Inflammatory macrophage treated with lipopolysaccharide for 1 hour (primary cell): ENCODE measurements at places on chromosomes 5 and 9.

DNA sequence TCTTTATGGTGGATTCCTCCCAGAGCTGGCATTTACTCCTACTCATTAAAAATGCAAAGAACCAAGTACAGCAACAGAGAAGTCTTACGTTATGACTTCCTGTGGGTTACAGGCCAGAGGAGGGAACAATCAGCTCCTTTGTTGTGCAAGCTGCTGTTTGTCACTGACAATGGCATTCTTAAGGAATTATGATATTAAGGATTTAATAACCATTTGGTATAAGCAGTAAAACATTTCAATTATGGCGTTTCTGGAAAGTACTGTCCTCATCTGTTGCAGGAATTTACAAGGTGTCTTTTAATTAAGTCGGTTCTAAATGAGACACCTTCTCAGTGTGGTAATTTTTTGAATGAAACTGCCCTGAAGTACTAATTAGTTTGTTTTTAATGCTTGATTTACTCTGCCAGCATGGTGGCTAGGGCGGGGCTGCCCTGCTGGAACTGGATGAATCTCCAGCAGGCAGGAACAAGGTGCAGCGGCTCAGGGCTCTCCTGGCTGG lies 49.1 kb upstream of the VDAC1 start:
- DNase-seq: peak; percentile 58

GRCh38 chr9:72271613-72272478 lies 93.2 kb downstream of the ZFAND5 start:
- DNase-seq: no peak

DNA sequence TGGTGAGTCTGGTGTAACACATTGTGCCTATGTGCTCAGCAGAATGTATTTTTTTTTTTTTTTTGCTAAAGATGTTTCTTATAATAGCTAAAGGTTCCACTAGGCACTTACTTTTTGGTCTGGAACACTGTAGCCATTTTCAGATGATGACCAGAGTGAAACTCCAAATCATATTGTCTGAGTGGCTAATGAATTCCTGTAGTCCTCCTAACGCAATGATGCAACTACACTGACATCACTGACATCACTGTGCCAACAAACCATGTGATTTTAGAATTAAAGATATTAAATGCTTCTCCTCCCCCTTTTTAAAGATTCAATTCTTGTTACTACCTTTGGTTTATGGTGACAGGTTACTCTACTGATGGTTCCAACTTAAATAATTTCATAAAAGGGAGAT lies 28.8 kb downstream of the JAKMIP2 start:
- no peak for DNase-seq

GRCh38 chr5:54610197-54610944 lies 92.8 kb downstream of the SNX18 start:
- DNase-seq: peak; percentile 72

DNA sequence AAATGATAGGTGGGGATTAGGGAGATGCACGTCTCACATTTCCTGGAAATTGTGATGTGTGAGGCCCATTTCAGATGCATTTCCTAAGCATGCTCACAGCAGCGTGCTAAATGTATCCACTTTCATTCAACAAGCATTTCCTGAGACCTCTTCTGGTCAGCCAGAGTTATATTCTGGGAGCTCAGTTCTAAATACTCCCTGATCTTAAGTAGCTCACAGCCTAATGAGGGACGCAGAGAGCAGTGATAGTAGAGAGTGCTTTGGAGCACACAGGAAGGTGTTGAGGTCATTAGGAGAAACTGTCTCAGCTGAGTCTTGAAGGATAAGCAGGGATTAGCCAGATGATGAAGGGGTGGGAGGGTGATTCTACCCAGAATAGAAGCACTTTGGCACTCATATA lies 46.2 kb upstream of the FSD1L start:
- no peak for DNase-seq

DNA sequence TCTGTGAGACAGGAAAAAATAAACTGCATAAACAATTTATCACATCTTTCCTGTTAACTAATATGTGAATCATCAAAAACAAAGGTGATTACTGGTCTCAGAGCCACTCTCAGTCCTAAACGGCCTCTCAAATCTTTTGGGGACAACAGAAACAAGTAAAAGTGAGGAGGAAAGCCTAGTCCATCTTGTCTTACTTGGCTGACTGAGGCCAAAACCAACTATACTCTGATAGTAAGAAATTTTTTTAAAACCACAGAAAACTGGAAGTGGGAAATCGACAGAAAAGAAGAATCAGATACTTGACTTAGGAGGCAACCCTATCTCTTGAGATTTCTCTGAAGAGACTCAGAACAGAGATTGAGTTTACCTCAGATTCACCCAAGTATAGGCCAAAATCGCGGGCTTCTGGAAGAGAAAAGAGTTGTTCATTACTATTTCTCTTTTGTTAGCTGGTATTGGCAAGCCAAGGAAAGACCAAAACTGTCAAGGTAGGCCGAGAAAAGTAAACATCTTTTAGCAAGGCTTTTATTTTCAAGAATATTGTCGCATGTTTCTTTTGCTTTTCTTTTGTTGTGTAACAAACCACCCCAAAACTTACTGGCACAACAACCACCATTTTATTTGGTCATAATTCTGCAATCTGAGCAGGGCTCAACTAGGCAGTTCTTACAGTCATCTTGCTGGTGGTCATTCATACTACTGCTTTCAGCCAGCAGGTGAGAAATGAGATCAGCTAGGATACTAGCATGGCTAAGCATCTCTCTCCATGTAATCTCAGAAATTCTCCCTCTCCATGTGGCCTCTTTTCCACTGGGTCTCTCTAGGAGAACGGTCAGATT lies 46.1 kb downstream of the RFX3 start:
- DNase-seq: no peak

GRCh38 chr9:95268681-95269080 lies 48.8 kb downstream of the FANCC start:
- no peak for DNase-seq

- peak; percentile 74 for DNase-seq
Observed at GRCh38 chr5:142145106-142145900, 36.7 kb downstream of the NDFIP1 start.

DNA sequence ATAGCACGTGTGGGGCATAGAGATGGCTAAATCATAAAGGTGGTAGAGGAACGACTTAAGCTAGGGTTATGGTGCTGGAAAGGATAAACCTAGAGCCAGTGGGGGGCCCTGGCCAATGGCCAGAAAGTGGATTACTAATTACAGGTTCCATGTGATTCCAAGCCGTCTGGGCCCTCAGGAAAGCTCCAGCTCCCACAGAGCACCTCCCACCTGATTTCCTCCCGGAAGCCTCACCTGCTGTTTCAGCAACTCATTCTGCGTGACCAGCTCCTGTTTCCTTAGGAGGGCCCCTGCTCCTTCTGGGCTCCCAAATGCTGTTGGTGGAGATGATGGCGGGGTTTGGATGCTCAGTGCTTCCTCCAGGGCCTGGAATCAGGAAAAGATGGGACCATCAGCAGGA lies 16.2 kb downstream of the GPX3 start:
- DNase-seq: no peak

DNA sequence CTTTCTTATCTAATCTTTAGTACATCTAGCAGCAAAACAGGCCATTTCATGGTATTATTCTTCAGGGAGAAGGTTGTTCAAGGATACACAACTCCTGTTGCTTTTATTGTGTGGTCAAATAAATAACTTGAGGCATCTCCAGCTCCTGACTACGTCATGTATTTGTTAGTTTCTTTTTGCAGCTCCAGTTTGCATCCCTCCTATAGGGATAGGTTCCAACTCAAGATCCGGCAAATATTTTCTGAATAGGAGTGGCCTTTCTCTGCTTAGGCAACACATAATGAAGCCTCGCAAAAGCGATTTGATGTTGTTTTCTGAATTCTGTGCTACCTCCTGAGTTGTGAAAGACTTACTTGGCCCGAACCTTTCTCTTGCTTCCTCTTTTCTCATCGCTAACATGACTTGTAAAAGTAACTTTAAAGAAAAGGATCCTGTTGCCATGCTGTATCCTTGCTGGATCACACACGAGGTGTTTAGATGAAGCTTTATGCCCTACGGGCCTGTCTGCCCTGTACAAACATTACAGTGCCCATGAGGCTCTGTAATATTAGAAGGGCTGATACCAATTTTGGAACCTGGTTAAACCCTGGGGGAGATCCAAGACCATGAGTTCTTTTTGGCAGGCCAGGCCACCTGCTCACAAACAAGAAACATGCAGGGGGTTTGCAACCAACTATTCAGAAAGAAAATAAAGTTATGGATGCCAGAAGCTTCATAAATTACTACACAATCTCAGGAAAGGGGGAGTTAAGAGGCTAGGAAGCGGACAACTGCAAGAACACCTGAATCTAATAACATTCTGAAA lies 149.8 kb upstream of the FGF10 start:
- DNase-seq: no peak

DNA sequence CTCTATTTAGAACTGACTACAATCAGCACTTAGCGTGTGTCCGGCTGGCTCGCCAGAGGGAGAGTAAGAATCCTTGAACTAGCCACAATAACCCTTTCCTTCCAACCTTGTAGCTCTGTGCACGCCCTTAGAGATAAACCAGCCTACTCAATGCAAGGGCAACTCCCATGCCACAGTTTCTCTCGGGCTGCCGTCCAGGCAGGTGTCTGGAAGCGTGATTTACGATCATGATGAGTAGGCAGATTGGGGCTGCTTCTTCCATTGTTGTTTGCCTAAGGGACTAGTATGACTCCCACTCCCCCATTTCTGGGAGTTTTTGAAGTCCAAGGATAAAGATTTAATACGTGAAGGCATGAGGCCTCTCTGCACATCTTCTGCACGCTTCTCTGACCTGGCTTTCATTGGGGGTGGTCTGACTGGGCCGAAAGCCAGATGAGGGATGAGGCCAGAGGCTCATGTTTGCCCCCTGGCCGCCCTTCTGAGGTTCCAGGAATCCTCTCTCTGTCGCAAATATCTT lies 134.0 kb upstream of the MYO10 start:
- DNase-seq: no peak

GRCh38 chr9:5111696-5112095 lies 73.7 kb downstream of the INSL6 start:
- DNase-seq: no peak

DNA sequence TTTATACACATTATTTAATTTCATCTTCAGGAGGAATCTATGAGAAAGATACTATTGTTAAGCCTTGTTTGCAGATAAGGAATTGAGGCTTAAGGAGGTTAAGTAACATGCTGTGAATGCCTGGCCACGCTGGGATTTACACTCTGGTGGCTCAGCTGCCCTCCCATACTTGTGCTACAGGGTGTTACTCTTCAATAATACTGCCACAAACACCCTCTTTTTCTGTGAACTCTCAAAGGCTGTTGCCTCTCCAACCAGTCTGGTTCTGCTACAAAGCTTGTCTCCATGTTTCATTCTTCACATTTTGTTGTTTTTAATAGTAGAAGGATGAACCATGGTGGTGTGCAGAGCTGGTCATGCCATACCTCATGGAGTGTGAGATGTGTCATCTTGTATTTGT lies 76.7 kb upstream of the TNFAIP8 start:
- no peak for DNase-seq

GRCh38 chr5:17213938-17214337 lies 3.5 kb upstream of the BASP1 start:
- no peak for DNase-seq

DNA sequence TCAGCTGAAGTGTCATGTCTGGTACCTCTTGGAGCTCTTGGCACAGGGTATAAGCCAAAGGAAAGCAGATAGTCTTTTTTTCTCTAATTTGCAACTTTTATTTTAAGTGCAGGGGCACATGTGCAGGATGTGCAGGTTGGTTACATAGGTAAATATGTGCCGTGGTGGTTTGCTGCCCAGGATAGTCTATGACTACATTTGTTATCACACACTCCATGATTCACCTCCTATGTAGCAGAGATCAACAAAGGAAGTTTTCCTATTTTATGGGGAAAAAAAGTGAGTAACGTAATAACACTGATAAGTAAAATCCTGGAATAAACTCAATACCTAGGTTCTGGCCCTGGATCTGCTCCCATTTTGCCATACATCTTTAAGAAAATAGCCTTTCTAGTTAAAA lies 234.6 kb downstream of the CAAP1 start:
- DNase-seq: no peak

GRCh38 chr5:59164041-59164830 lies 581.4 kb downstream of the RAB3C start:
- no peak for DNase-seq

DNA sequence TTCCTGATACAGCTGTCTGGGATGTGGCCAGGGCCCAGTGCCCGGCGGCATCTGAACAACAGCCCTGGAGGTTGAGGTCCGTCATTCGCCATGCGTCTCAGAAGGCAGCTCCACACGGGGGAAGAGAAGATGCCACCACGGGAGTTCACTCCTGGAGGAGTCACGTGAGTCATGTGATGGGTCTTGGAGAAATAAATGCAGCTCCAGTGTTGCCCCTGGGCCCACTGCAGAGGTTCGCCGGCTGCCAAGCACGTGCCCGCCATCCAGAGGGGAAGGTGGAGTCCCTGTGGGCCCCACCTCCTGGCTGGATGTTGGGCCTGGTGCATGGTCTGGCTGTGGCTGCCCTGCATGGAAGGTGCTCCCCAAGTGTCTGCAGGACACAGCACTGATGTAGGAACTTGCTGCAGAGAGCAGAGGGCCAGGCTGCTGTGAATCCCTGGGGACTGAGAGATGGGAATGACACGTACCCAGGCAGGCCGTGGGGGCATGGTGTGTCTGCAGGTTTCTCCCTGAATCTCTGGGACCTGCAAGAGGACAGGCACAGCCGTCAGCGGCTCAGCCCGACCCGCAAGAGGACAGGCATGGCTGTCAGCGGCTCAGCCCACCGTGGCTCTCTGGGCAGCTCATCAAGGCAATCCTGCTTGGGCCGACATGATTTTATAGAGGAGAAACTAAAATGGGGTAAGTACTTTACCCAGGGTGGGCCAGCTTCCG lies 418.3 kb upstream of the IRX4 start:
- DNase-seq: no peak

GRCh38 chr5:151068433-151069197 lies 12.2 kb downstream of the TNIP1 start:
- no peak for DNase-seq

GRCh38 chr5:127934791-127935256 lies 148.7 kb upstream of the SLC12A2 start:
- DNase-seq: no peak

- no peak for DNase-seq
Observed at GRCh38 chr9:5563886-5564285, 53.6 kb downstream of the PDCD1LG2 start.

DNA sequence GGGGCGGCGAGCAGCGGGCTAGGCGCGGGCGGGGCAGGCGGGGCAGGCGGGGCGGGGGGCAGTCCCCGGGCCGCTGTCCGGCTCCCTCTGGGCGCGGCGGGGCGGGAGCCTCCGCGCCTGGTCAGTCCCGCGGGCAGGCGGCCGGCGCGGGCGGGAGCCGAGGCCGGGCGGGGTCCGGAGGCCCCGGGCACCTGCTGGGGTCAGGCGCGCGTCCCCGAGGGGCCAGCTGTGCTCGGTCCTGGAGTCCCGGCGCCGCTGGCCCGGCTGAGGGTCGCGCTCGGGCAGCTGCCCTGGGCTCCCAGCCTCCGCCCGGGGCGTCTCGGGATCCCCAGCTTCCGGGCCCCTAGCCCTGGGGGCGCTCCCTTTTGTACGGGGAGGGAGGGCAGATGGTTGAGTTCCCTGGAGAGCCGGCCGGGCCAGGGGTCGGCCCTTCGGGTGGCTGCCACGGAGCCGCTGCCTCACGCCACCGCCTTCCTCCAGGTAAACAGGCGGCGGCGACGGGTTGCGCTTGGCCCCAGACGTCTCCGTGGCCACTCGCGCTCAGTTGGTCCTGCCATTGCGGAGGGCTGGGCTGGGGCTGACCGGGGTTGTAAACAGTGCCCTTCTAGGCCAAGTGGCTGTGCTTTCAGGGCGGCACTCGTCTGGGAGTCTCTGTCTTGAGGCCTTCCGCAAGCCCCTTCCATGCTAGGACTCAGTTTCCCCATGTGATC lies 473 bp downstream of the ZBTB34 start:
- no peak for DNase-seq
